ENCODE measurements at places on chromosomes 2 and 18.

GRCh38 chr2:111972955-111973565 is 74.7 kb downstream of the MERTK start:
- no peak for DNase-seq

- DNase-seq, result no peak
Measured at GRCh38 chr2:163775304-163775703, 39.5 kb upstream of the FIGN start.

- no peak for DNase-seq
Measured at GRCh38 chr2:239608260-239608659, 207.4 kb upstream of the HDAC4 start.

DNA sequence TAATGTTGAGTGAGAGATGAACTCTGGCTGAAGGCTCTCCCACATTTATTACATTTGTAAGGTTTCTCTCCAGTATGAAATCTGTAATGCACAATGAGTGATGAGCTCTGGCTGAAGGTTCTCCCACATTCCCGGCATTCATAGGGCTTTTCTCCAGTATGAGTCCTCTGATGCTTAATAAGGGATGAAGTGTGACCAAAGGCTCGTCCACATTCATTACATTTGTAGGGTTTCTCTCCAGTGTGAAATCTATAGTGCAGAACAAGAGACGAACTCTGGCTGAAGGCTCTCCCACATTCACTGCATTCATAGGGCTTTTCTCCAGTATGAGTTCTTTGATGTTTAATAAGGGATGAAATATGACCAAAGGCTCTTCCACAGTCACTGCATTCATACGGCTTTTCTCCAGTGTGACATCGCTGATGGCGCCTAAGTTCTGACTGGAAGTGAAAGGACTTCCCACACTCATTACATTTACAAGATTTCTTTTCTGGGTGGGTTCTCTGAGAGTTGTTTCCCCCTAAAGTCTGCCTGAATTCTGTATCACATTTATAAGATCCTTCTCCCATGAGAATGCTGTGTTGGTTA is 10.2 kb downstream of the ZNF514 start:
- DNase-seq, result no peak

DNA sequence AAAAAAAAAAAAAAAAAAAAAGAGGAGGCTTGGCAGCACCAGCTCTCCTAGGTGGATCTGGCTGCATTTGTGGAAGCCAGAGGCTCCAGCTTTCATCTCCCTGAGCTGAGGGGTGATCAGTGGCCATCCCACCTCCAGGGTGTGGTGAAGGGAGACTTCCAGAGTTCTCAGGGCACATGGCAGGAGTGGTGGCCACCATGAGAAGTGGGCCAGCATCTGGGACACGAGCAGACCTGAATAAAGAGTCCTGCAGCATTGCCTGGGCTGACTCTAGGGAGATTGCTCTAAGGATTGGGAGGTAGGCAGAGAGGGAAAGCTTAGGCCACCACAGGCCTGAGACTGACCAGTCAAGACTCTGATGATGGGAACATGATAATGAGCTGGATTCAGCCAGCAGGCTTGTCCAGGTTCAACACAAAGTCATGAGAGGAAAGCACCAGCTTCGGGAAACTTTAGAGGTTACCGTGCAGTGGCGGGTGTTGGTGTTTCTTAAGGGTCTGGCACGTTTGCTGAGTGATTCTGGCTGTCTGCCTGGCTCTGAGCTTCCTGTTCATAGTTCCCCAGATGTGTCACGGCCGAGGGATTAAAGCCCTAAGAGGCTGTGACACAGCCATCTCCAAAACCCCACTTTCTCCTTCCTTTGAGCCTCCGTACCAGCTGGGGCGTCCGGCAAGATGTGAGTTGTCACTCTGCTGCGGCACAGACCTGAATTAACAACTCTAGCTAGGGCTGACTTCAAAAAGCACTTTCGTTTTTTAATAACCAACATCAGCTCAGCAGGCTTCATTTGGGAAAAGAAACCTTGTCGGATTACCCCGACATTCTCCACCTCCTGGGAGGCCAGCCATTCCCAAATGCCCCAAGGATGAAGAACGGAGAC is 38.3 kb upstream of the IL1R1 start:
- no peak for DNase-seq

DNA sequence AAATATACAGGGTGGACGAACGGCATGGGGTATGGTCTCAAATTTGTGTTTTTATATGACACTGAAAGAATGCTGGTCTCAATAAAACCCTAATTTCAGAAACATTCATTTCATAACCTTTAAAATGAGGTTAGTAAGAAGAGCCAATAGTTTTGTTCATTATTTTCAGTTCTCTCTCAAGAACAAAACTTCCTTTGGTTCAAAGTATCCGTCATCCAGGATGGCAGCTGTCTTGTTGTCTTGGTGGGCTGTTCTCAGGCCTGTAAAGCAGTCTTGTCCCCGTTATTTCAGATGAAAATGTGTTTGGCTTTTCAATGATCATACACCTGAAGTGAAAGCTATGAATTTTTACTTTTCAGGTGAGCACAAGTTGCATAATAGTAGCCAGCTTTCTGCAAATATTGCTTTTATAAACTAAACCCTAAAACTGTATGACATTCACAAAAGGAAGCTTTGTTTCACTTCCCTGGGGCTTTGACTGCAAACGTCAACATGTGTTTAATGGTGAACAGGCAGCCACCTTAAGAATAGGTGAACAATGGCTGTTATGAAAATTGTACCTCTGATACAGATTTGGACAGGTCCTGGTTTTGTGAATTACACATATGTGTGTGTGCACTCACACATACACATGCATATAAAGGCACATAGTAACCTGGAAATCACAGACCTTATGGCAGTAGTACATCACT is 2.6 kb downstream of the IL18RAP start:
- DNase-seq, result no peak

DNA sequence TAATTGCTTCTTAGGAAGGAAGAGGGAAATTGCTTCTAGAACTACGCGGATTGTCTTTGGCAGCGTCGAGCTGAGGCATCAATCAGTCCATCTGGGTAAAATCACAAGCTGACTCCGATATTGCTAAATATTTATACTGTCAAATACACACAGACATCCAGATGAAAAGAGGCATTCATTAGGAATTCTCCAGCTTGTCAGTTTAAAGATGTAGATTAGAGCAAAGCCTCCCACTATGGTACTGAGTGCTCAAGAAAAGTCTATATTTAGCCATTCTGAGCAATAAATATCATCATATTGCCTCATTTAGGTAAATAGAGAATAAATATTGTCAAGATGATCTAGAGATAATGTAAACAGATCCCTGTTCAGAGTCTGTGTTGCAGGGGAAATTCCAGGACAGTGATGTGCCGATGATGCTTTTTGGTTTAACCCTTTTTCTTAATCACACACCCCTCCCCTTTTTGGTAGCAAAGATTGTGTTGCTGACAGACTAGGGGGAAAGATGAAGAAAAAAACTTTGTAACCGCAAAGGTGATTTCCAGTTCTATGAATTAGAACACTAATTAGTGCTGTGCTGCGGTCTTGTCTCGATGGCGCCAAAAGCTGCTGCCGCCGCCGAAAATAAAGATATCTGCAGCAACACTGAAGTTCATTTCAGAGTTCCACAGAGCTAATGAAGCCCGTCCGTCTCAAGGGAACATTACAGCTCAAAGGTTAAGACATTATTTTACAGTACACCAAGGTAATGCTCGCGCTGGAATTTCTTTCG is 171.8 kb downstream of the PTGR3 start:
- no peak for DNase-seq

GRCh38 chr2:69087211-69087911 is 74.4 kb downstream of the ANTXR1 start:
- DNase-seq, result no peak

- no peak for DNase-seq
Measured at GRCh38 chr18:69759046-69759445, 188.6 kb downstream of the CD226 start.

- no peak for DNase-seq
Measured at GRCh38 chr2:127968610-127969339, 59.1 kb downstream of the SAP130 start.

GRCh38 chr2:42877936-42878335 is 85.6 kb upstream of the HAAO start:
- DNase-seq, result no peak

DNA sequence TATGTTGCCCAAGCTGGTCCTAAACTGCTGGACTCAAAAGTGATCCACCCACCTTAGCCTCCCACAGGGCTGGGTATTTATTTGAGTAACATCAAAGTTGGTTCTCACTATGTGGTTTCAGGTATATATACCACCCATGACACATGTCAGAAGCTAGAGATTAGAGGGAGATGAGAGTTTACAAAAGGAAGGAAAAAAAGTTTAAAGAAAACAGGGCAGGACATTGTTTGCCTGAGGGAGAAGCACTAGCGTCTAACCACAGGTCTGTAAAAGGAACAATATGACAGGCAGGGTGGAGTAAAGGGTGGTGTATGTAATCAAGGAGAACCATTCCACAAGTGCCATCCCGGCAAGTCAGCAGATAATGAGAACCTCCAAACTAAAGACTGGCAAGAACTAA is 8.5 kb downstream of the CEP76 start:
- no peak for DNase-seq

DNA sequence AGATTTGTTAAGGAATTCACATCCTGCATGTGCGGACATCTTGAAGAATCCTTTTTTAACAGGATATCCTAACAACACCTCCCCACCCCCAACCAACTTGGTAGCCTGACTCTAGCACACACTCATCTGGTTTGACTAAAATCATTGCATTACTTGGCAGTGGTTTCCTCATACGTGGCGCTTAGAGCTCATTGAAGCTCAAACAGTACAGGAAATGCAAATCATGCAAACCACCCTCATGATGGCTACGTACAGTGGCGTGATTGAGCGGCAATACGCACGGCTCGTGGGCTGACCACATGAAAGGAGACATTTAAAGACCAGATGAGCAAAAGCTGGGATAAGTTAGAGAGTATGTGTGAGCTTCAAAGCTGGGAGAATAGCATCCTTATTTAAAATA is 336.2 kb downstream of the ZEB2 start:
- no peak for DNase-seq

DNA sequence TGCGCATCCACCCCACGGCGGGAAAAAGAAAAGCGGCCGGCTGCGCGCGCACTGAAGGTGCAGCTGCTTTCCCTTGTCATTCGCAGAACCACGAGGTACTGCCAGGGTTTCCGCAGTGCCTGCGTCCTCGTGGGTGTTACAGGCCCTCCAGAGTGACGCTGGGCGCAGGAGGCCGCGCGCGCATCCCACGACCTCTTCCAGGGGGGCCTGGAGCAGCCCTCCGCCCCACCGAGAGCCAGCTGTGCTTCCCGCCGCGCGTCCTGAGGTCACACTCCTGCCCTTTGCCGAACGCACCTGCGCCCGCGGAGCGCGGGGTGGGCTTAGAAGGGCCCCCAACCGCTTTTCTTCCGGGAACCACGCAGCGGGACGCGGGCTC is 378 bp upstream of the IAH1 start:
- DNase-seq, result no peak

DNA sequence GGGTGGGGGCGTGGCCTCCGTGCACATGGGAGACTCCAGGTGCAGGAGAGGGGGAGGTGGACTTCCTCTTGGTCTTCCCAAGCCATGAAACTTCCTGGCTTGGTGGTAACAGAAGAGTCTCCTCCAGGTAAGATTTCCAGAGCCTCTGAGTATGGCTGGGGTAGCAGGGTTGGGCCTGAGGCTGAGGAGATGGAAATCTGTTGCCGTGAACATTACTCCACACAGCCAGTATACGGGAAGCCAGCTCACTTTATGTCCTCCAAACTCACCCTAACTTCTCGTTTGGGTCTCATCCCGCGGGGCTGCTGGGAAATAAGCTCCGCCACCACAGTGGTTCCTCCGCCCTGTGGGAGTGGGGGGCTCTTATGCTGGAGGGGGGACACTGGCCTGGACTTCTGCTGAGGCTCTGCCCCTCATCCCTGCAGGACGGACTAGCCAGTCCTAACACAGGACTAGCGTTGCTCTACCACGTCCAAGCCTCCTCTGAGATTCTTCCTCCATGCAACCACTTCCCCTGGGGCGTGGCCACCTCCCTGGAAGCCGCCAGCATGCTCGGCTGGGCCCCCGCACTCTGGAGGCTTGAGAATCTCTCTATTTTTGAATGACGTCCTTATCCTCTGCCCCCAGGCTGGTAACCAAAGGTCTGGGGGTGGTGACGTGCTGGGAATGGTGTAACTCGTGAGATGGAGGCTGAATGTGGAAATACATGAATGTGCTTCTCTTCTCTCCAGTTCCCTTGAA is 777 bp upstream of the RAB17 start:
- no peak for DNase-seq

DNA sequence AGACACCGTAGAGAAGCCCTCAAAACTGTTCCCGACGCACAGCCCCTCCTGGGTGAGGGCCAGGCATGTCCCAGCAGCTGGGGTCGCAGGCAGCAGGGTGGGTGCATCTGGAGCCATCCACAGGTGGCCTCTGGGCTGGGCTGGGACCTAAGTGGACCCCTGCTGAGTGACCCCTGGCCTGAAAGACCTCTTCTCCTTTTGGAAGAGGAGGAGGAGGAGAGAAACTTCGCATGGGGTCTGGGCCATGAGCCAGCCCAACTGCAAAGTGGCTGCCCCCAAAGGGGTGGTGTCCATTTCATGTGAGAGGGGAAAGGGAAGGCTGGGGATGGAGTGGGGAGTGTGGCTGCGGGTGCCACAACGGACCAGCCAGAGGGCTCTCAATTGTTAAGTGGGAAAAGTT is 25.1 kb downstream of the ANO7 start:
- no peak for DNase-seq

DNA sequence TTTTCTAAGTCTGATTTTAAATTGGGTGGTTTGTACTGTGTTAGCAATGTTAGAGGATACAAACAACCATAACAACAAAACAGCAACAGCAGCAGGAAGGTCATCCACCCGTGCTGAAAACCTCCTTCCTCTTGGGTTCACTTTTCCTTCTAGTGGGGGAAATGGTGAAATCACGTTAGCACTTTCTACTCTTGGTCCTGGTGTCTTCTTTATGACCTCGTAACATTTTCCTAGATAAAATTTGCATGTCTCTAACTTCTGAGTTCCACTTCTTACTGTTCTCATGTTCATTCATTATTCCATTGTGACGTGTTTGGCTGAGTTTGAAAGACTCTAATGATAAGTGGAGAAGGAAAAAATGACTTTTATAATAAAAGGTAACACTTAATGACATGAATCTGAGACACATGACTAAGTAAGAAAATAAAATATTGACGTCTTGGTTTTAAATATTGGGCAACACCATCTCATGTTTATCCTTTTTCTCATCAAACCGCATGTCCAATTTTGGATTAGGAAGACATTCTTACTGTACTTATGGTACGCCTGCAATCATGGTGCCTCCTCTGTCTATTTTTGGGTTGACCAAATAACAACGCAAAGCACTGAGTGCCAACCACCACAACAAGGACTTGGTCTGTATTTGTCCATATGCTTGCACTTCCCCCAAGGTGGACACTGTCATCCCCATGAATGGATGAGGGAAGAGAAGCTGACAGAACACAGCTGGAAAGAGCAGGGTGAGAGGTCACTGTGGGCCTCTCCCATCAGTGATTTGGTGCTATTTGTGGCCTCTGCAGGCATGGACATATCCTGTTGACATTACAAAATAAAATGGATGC is 25.7 kb upstream of the IL1R1 start:
- DNase-seq, result no peak

Measured in NCI-H446 (cell line).